ENCODE measurements at places on chromosomes 4 and X. TPM values are rescaled to one million over a fixed set of nuclear protein-coding genes. Genes with fewer than 3 reads are reported as not detected.
A peak's percentile ranks its signal among the peaks of the same experiment; 100 is the strongest.

ADH7 gene
- total RNA-seq: not detected

GRCh38 chr4:6110681-6111353 lies 89.5 kb downstream of the JAKMIP1 start:
- H3K4me1 ChIP-seq: no peaks in the 10 kb centered on the region
- no peaks in the 10 kb centered on the region for H3K36me3 ChIP-seq
- H3K27me3 ChIP-seq: no peaks in the 10 kb centered on the region

GRCh38 chr4:121477480-121477879 lies 96.7 kb upstream of the QRFPR start:
- H3K4me3 ChIP-seq: no peak overlapping the region
- H3K4me1 ChIP-seq: no peaks in the 10 kb centered on the region
- H3K36me3 ChIP-seq: no peaks in the 10 kb centered on the region
- no peaks in the 10 kb centered on the region for H3K27me3 ChIP-seq
- H3K27ac ChIP-seq: no peak overlapping the region

TLR8 gene
- total RNA-seq: 17.8 TPM

- H3K27me3 ChIP-seq: no peaks in the 10 kb centered on the region
- H3K27ac ChIP-seq: no peak overlapping the region
- no peaks in the 10 kb centered on the region for H3K36me3 ChIP-seq
- peak; percentile 52 for DNase-seq
- no peak overlapping the region for H3K4me3 ChIP-seq
Observed at GRCh38 chr4:8912089-8912455, 40.4 kb upstream of the HMX1 start.

GRCh38 chr4:6618386-6619115 lies 21.9 kb upstream of the MRFAP1 start:
- no peak overlapping the region for H3K4me3 ChIP-seq
- peak; percentile 39 for DNase-seq
- H3K4me1 ChIP-seq: no peaks in the 10 kb centered on the region
- H3K27me3 ChIP-seq: no peaks in the 10 kb centered on the region
- no peak overlapping the region for H3K27ac ChIP-seq
- H3K36me3 ChIP-seq: peaks cover 36% of the 10 kb centered on the region

XIAP gene
- 58.2 TPM for total RNA-seq

DNA sequence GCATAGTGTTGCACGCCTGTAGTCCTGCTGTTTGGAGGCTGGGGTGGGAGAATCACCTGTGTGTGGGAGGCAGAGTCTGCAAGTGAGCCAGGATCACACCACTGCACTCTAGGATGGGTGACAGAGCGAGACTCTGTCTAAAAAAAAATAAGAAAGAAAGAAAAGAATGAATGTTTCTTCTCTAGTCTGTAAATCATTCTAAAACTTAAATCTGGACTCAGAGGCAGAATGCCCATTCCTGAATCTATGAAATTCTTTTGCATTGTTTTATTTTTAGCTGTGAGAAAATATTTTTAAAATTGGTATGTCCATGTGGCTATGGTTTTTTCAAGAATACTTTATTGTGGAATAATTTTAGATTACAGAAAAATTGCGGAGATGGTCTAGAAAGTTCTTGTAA lies 49.3 kb downstream of the RAPGEF2 start:
- H3K27me3 ChIP-seq: no peaks in the 10 kb centered on the region
- no peak overlapping the region for H3K27ac ChIP-seq
- H3K4me1 ChIP-seq: peaks cover 17% of the 10 kb centered on the region
- DNase-seq: no peak

GRCh38 chr4:37130465-37130864 lies 114.1 kb upstream of the NWD2 start:
- no peaks in the 10 kb centered on the region for H3K4me1 ChIP-seq
- no peaks in the 10 kb centered on the region for H3K36me3 ChIP-seq
- no peaks in the 10 kb centered on the region for H3K27me3 ChIP-seq
- no peak for DNase-seq

- no peak overlapping the region for H3K4me3 ChIP-seq
- no peaks in the 10 kb centered on the region for H3K36me3 ChIP-seq
- no peaks in the 10 kb centered on the region for H3K27me3 ChIP-seq
- H3K27ac ChIP-seq: no peak overlapping the region
Observed at GRCh38 chr4:33381816-33382215, 2661.6 kb downstream of the PCDH7 start.

ALPK1 gene
- 34.3 TPM for total RNA-seq

DIPK2B gene
- 27.7 TPM for total RNA-seq

HOPX gene
- total RNA-seq: 520 TPM

DNA sequence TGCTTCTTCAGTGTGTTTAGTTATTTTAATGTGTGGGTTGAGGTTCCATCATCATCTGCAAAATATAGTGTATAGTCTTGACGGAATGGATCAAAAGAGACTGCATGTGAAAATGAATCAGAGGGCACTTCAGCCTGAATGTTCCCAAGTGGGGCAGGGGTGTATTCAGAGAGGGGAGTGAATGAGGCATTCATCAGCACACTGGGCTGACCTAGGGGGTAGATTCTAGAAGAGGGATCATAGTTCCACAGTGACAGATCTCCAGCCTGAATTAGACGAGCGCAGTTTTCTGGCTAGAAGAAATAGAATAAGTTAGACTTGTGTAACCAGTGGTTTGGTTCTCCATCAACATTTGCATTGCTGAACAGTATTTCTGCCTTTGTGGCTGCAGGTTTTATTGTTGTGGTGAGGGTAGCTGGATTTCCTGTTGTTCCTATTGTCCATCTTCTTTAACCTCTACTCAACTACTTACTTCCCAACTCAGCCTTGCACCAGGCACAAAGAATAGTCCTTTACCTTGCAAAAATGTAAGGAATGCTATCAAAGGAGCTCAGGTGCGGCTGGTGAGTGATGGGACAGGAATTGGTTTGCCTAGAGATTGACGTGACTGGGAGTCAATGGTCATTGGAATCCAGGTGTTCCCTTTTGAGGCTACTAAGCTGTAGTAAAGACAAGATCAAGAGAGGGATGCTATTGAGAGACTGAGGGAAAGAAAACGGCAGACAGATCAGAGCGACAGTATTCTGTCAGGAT lies 50.9 kb downstream of the NAP1L5 start:
- H3K27ac ChIP-seq: no peak overlapping the region
- H3K36me3 ChIP-seq: no peaks in the 10 kb centered on the region
- no peak for DNase-seq
- no peak overlapping the region for H3K4me3 ChIP-seq
- H3K27me3 ChIP-seq: no peaks in the 10 kb centered on the region
